ENCODE measurements at places on chromosomes 13 and 19.

- DNase-seq, result no peak
These were observed 502.8 kb downstream of the COG6 start for GRCh38 chr13:40158218-40158617.

- DNase-seq, result no peak
These were observed 60.3 kb downstream of the CCDC70 start for GRCh38 chr13:51921790-51922740.

DNA sequence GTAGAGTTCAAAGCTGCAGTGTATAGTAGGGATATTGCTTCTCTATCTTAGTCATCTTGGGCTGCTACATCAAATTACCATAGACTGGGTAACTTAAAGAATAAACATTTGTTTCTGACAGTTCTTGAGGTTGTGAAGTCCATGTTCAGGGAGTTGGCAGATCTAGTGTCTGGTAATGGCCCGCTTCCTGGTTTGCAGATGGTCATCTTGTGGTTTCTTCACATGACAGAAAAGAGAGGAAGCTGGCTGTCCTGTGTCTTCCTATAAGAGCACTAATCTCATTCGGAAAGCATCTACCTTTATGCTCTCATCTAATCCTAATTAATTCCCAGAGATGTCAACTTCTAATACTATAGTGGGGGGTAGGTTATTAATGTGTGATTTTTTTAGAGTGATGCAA, 6.2 kb downstream of the ZNF763 start:
- DNase-seq, result no peak

GRCh38 chr19:13844130-13844631, 32.8 kb upstream of the NANOS3 start:
- DNase-seq, result no peak

- DNase-seq, result no peak
These were observed 6.1 kb downstream of the CRB3 start for GRCh38 chr19:6470173-6470572.

DNA sequence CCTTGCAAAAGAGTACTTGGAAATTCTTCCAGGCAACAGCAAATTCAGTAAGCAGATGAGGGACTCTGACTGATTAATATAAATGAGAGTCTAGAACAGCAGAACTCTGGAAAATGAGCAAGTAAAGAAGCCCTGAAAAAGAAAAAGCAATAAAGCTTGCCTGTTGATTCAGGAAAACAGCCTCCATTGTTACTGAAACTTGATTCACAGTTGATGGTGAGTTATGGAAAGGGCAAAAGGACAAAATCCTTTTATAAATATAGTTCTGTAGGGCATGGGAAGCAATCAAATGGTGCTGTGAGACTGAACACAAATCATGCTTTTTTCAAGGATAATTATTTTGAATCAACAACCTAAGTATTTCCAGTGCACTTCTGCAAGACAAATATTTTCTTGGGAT, 67.7 kb downstream of the IRS2 start:
- no peak for DNase-seq

- DNase-seq, result no peak
These were observed 4.3 kb upstream of the RAP2A start for GRCh38 chr13:97429681-97430081.

GRCh38 chr19:10378124-10378523, 2.2 kb downstream of the TYK2 start:
- no peak for DNase-seq

DNA sequence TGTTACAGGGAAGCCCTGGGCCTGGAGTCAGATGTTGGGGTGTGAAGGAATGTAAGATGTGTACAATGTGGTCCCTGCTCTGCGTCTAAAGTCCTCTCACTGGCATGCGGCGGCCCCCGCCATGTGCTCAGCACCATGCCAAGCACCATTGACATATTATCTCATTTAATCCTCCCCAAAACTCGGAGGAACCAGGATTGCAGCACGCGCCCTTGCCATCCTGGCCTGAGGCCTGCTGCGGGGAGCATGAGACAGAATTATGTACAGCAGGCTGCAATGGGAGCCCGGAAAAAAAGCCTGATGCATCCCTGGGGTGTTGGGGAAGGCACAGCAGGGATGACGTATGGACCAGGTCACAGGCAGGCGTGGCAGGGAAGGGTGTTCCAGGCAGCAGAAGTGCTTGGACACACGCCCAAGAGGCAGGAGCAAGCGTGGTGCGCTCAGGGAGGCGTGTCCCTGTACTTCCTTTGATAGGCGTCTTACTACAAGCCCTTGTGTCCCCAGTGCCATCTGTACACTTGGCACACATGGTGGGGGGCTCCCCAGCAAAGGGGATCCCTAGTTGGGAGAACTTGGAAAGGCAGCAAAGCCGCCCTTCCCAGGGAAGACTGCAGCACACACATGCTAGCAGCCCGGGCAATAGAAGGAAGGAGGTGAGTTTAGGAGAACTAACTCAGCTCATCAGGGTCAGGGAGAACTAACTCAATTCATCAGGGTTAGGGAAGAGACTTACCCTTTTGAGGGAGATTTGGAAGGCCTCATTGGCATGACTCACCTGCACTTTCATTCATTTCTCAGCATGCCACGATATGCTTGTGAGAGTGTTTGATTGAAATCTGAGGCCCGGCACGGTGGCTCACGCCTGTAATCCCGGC, 3.4 kb downstream of the EVI5L start:
- no peak for DNase-seq
